ENCODE measurements at places on chromosomes 11 and 22.

GRCh38 chr11:3041699-3042441 is 15.4 kb downstream of the CARS1 start:
- no peak for DNase-seq

DNA sequence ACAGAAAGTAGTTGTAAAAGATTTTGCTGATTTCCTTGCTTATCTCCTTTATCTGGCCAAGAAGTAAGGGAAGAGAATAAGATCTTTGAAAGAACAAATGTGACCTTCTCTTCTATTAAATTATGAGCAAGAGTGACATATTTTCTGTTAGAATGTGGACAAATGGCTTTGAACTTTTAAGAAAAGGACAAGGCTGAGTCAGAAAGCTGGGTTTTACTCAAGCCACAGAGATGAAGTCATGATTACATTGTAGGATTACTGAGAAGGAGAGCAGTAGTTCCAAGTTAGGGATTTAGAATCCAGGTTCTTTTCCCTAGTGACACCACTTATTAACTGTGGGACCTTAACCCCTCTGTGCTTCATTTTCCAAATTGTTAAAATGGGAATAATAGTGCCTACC is 13.5 kb downstream of the CCDC90B start:
- DNase-seq, result no peak

- no peak for DNase-seq
Observed at GRCh38 chr11:79579063-79579462, 138.2 kb upstream of the TENM4 start.

- no peak for DNase-seq
Observed at GRCh38 chr11:132343445-132344175, 973.2 kb downstream of the NTM start.

GRCh38 chr11:65553301-65554001 is 4.7 kb downstream of the LTBP3 start:
- no peak for DNase-seq

DNA sequence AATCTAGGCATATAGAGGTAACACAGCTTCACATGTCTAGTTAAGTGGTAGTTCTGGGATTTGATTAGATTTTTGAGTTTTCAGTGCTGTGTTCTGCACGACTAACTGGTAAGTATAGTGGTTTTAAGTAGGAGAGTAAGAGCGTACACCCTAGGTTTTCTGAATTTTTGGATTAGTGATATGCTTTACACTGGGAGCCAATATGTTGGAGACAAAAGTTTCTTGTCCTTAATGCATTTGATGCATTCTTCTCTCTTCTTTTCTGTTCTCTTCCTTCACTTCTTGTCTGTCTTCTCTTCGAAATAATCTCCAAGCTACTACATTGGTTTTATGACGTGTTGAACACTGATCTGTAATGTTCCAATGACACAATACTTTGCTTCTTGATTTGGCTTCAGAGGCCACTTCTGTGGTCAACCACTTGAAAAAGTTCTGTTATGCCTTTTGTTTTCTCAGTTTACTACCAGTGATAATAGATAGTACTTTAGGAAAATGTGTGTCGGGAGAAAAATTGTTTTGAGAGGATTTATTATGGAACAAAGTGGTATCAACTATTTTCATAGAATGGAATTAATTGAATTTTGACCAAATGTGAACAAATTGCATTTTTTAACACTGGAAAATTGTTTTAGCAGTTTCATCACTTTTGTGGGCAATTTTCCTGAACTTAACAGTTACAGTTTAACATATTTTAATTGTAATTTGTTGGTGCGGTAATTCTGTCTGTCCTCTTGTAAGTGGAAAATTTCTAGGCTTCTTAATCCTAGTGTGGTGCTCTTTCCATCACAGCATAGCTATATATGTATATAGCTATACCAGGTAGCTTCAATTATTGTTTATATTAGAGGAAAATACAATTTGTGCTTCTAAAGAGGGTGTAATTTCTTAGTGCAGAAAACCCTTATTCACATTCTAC is 2.6 kb downstream of the PDE3B start:
- no peak for DNase-seq

GRCh38 chr11:129434641-129435498 is 59.2 kb downstream of the BARX2 start:
- no peak for DNase-seq

DNA sequence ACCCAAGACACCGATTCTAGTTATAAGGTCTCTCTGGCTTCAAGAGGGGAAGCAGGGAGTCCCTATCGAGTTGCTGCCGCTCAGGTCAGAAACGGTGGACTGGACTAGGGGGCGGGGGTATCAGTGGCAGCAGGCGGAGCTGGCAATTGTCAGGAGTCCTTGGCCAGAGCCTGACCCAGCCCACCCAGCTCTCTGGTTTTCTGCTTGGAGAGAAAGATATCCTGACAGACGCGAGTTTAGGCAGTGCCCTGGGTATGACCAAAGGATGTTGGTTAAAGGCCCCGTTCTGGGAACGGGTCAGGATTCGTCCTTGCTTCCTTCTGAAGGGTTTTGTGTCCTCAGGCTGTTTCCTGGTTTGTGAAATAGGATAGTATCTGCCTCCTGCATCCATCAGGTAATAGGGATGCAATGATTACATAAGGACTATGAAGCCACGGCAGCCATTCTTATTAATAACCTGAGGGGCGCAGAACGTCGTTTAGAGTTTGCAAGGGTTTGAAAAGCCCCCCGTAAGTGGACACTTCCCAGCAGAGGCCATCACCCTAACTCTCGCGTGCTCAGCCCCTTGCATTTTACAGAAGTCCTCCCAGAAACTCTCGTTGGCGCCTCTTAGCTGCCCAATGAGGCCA is 700 bp upstream of the DEPDC5 start:
- no peak for DNase-seq

DNA sequence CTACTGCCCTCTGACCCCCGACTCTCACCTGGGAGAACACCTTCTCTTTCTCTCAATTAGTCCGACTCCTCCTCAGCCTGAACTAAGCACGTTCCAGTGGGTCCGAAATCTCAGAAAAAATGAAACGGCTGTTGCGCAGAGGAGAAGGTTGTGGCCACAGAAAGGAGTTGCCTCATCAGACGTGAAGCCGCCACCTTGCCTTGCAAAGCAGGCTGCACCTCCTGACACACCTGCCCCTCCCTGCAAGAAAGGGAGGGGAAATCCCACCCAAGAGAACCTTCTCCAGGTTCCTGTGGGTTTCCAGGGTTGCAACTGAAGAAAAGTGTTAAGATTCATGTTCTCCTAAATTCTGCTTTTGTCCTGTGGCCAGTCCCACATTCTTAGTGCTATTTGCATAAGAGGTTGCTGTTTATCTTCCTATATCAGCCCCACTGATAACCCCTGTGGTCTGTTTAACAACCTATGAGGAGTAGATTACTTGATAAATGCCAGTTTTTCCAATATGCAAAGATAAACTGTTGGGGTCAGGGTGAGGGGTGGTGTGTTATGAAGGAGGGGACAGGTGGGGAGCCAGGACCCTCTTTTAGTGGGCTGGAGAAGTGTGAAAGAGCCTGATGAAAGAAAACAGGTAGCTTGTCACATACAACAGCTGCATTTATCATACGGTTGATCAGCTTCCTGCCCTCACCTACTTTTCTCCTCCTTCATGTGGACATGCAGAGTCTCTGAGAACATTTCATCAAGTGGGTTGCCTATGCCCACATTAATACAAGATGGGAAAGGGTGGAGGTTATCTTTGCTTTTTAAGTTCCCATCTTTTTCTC is 18.2 kb downstream of the ZBTB16 start:
- no peak for DNase-seq

DNA sequence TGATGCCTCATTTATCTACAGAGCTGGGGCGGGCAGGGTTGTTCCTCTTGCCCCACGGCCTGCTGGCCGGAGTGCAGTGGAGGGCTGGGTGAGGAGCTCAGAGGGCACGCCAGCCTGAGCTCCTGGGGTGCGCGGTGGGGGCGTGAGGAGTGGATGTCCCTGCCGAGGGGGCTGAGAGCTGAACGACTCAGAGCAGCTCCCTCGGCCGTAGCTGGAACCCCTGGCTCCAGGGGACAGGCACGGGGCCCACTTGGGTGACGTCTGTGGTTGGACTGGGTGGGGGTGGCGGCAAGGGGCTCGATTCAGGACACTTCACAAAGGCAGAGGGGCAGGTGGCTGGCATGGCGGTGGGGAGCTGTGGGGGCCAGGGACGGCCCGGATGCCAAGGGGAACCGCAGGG is 62.4 kb downstream of the TRMU start:
- DNase-seq, result no peak

GRCh38 chr22:27660306-27660705 is 141.2 kb downstream of the MN1 start:
- DNase-seq, result no peak

DNA sequence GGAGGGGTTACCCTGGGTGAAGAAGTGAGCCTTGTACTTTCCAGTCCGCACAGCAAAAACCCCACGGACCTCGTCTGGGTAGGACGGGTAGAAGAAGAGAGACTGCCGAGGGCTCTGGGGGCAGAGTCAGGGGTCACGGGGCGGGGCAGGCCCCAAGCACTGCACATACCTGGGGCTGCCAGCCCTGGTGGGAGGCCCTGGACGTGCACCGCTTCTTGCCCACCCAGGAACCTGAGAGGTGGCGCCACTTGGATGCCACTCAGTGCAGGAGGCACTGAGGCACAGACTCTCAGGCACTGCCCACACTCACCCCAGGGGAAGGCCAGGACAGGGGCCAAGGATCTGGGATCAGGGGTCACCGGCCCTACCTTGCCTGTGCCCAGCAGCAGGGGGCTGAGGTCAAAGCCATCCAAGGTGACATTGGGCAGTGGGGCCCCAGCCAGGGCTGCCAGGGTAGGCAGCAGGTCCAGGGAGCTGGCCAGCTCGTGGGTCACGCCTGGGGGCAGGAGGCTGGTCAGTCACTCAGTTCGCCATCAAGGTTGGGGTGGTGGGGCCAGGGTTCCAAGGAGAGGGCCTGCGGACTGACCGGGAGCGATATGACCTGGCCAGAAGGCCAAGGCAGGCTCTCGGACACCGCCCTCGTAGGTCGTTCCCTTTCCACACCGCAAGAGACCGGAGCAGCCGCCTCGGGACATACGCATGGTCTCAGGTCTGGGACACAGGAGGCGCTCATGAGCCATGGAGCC is 2.2 kb downstream of the ARSA start:
- no peak for DNase-seq

- no peak for DNase-seq
Observed at GRCh38 chr11:115630214-115630613, 126.0 kb upstream of the CADM1 start.

DNA sequence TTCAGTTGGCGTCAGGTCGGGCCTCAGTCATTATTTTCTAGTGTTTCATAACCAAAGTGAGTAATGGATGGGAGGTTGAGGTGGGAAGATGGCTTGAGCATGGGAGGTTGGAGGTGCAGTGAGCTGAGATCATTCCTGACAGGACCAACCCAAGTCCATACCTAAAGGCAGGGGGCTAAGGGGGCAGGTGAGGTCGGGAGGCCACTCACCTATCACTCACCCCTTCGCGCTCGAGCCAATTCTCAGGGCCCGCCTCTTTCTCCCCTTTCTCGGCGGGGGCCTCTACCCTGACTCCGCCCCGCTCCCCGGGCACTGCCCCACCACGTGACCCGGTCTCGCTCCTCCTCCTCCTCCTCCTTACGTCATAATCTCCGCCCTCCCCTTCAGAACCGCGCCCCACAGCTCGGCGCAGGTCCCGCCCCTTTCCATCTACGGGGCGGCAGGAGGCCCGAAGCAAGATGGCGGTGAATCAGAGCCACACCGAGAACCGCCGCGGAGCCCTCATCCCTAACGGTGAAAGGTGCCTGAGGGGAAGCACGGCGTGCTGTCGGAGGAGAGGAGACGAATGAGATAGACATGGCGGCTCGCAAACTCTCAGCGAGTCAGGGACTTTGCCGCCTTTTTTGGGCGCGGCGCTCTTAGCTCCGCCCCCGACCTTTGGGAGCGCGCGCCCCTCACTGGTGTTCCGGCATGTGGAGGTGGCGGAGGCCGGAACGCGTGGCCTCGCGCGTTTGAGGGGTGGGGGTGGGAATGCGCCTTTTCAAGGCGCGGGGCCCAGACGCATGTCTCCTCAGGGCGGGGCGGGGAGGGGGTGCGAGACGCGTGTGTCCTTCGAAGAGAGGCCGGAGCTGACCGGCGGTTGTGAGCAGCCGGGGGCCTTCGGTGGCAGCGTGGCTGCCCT is at the start of gene WBP2NL:
WBP2NL (plus strand) TSS at position 428 of the 901 bp plus-strand sequence; CDS start at position 459, 31 bp downstream.
- DNase-seq, result peak; percentile 70

Measured in anterior cingulate cortex (tissue), 58 donors.